Smooth muscle cell of the brain vasculature (primary cell): ENCODE measurements at places on chromosomes 16 and 17.
A peak's percentile ranks its signal among the peaks of the same experiment; 100 is the strongest.

- no peak for DNase-seq
Measured at GRCh38 chr17:31559584-31560501, 168.4 kb downstream of the RAB11FIP4 start.

GRCh38 chr17:45306623-45307022, 10.2 kb downstream of the MAP3K14 start:
- no peak for DNase-seq

GRCh38 chr16:4663777-4664465, 29.4 kb upstream of the NUDT16L1 start:
- DNase-seq: no peak

DNA sequence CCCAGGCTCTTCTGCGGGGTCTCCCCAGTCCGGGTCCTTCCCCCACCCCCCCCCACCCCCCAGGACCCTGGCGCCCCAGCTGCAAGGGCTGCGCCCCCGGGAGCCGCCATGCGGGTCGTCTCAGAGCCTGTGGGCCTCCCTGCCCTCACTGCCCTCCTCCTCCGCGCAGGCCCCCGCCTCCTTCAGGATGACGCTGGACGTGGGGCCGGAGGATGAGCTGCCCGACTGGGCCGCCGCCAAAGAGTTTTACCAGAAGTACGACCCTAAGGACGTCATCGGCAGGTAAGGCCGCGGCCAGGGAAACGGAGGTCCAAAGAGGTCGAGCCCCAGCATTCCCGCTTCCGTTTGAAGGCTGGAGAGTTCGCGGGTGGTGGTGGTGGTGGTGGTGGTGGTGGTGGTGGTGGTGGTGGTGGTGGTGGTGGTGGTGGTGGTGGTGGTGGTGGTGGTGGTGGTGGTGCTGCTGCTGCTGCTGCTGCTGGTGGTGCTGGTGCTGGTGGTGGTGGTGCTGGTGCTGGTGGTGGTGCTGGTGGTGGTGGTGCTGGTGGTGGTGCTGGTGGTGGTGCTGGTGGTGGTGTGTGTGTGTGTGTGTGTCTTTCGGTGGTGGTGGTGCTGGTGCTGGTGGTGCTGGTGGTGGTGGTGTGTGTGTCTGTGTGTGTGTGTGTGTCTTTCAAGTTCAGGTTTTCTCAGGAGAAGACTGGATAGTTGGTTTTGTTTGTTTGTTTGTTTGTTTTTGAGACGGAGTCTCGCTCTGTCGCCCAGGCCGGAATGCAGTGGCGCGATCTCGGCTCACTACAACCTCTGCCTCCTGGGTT, 615 bp downstream of the PHKG2 start:
- no peak for DNase-seq

- DNase-seq: no peak
Measured at GRCh38 chr16:47045023-47045422, 71.5 kb upstream of the DNAJA2 start.

DNA sequence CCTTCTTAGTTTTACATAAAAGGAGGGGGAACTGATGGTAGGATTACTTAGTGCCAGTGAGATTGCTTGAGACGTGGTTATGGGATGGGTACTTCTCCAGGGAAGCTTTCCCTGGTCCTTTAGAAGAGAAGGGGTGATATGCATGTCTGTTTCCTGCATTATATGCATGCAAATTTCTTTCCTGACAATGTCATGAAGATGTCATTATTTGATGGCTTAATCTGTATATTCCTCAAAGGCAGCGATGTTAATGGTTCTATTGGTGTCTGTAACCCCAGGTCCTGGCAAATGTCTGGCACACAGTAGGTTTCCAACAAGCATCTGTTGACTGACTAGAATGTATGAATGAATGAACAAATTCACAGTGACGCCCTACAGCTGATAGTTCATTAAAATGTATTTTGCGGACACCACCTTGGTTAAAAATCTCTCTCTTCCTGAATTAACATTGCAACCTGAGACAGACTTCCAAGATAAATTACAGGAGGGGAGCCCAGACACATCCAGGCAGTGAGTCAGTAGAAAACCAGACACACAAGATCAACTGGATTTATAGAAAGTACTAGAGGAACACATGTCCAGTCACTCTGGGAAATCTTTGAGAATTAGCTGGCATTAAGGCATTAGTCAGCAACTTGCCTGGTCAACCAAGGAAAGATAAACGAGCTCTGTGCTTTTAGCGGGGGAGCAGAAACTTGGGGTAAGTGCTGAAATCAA, 293.4 kb downstream of the XYLT1 start:
- no peak for DNase-seq

DNA sequence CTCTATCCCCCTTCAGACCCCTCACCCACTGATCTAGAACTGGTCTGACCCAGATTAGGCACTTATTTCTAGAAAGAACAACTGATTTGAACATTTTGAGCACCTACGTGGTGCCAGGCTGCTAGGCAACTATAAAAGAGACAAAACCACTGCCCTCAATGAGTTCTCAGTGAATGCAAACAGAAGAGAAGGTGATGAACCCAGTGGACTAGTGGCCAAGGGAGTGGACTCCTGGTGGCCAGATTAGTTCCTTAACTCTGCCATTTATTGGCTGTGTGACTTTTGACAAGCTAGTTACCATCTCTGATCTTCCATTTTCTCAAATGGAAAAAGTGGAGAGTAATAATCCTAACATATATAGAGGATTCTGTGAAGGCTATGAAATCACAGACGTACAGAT, 259.1 kb upstream of the SALL1 start:
- no peak for DNase-seq

GRCh38 chr17:76266244-76266938, 1.2 kb downstream of the UBALD2 start:
- no peak for DNase-seq

GRCh38 chr16:84367297-84367680, 1.0 kb upstream of the ATP2C2 start:
- no peak for DNase-seq

- DNase-seq: no peak
Measured at GRCh38 chr17:81513372-81513752, 763 bp upstream of the ACTG1 start.

DNA sequence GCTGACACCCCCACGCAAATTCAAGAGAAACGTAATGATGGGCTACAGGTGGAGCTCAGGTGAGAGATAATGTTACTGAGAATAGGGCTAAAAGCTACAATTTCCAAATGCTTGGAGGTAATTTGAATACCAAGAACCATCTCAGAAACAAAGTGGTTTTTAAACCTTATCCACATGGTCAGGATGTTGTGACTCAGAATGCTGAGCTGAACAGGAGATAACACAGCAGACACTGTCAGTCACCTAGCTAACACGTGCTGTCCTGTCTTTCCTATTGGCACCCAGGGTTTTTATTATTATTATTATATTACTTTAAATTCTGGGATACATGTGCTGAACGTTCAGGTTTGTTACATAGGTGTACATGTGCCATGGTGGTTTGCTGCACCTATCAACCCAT, 233.0 kb upstream of the MAF start:
- DNase-seq: no peak

- DNase-seq: no peak
Measured at GRCh38 chr17:60151355-60151754, 1.6 kb downstream of the CA4 start.

DNA sequence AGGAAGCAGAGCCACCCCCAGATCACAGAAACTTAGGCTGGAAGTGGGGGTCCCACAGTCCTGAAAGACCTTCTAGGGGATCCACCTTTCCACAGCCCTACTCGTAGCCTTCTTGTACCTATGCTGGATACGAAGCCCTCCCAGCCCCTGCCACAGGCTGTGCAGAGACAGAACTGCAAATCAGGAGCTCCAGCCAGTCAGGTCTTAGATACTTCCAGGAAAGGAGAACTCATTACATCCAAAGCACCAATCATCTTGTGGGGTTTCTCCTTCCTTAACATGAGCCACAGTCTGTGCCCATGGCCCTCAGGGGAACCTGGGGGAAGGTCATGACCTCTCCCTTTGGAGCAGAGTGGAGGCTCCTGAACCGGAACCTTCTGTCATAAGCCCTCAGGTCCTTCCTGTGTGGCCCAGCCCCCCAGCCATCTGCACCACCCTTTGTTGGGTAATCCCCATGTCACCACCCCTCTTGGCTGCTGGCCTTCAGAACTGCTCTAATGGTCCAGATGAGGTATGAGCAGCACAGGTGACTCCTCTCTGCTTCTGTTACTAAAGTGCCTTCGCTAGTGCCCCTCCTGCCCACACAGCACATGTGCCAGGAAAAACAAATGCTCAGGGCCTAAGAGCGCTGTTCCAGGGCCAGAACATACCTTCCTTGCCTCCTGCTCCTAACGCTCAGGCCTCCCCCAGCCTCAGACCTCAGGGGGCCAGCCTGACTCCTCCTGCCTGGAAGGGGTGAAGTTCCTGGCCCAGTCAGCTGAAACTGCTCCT, 14.6 kb downstream of the SRCIN1 start:
- DNase-seq: no peak

- DNase-seq: peak; percentile 17
Measured at GRCh38 chr16:12753203-12754023, 50.3 kb downstream of the CPPED1 start.

DNA sequence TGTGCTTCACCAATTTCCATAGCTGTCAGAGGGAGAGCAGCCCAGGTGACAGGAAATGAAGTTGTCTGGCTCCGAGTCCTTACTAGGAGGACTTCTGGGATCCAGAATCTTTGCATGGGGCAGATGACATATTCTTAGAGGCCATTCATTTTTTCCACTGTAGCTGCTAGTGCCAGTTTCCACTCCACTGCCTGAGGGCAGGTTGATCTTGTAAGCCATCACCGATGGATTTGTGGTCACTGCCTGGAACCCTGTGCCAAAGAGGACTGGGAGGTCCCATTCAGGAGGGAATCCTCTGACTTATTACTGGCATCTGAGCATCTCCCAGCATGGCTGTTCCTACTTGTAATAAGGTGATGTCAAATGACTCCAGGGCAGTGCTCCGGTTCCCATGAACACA, 144.1 kb upstream of the KCNJ18 start:
- DNase-seq: no peak

DNA sequence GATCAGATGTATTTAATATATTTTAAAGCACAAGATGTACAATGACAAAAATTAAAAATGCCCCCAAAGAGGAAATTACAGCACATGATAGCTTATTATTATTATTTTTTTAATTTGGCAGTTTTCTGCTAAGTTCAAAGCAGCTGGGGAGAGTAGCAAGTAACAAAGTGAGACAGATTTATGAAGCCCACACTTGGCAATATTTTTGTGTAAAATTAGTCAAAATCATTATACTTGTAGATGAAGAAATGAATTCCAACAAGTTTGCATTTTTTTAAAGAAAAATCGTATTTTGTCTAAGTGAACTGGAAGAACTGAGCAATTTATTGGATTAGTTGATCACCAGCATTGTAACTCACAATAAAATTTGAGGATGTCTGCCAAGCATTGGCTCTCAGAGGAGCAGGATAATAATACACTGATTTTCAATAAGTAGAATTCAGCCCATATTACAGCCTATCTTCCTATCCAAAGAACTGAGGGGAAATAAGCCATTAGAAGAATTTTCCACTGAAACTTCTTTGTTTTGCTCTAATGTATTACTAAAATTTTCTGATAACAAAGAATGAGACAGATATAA, 215.6 kb downstream of the MAP2K6 start:
- no peak for DNase-seq

- DNase-seq: no peak
Measured at GRCh38 chr16:67304020-67304419, 22.5 kb downstream of the KCTD19 start.

DNA sequence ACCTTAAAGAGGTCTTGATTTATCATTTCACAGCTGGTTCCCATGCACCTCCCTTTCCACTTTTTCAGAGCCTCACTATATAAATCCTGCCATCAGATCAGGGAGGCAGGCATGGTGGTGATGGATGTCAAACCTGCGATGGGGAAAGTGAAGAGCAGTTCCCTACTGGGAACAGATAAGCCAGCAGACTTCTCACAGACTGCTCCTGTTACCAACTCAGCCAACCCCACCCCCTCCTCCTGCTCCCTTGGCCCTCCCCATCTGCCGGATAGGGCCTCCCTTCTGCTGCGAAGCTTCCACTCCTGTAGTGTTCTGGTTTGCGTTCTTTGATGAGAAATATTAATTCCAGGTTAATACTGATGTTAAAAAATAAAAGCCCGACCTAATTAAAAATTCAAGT, 232.1 kb downstream of the STX8 start:
- no peak for DNase-seq

GRCh38 chr17:62076864-62077788, 12.0 kb upstream of the MED13 start:
- no peak for DNase-seq

GRCh38 chr16:67000384-67001351, 12.3 kb downstream of the CES4A start:
- no peak for DNase-seq

DNA sequence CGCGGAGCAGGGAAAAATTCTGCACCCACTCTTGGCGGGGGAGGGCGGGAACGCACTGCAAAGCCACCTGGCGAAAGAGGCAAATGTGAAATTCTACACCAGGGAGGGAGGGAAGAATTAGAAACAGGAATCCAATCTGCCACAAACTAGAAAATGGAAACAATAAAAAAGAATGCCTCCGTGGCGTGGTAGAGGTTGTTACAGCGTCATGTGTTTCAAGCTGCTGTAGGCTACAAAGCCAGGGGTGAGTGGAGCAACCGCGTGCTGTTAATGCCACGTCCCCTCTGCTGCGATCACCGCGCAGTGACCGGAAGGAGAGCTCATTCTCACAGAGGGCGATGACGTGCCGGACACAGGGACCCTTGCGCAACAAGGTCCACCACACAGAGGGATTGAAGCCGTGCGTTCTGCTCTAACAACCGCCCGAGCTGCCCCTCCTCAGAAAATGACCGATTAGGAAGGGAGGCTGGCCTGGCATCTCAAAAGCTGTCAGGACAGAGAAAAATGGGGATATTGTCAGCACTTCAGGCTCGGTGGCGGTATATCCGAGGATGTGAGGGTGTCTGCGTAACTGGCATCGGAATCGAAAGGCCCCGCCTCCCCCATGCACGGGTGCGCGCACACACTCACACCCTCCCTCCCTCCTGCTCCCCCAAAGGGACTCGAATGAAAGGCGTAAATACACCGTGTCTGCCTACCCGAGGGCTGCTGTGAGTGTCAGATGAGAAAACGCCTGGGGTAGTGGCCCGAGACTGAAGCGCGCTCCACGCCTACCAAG, 70.8 kb upstream of the TNRC6C start:
- no peak for DNase-seq

GRCh38 chr16:19136549-19137196, 22.9 kb downstream of the ITPRIPL2 start:
- no peak for DNase-seq
